ENCODE measurements at places on chromosomes 3 and 15.

GRCh38 chr3:152458376-152459117, 189.8 kb downstream of the MBNL1 start:
- no peak for DNase-seq

GRCh38 chr3:119294696-119295671, 801 bp downstream of the ARHGAP31 start:
- no peak for DNase-seq

GRCh38 chr15:84588053-84588874, 12.5 kb upstream of the ZSCAN2 start:
- DNase-seq, result peak; percentile 57

GRCh38 chr15:77784361-77785292, 151.9 kb upstream of the LINGO1 start:
- DNase-seq, result no peak

GRCh38 chr15:81255315-81255957, 58.8 kb downstream of the IL16 start:
- DNase-seq, result no peak

DNA sequence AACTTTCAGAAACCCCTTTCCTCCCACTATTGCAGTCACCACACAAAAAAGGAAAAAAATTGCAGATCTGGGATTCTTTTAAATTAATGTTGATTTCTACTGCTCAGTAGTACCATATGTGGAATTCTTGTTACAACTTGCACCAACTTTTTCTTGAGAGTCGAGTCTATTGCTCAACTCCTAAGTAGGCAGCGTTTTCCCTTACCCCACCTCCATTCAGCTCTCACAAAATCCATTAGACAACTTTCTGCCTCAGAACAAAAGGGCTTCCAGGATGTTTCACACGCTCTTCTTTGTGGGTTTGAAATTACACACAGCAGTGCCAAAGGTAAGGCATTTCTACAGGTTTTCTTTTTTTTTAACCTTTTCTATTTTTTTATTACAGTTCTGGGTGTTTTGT, 179.5 kb downstream of the ANXA2 start:
- DNase-seq, result no peak

DNA sequence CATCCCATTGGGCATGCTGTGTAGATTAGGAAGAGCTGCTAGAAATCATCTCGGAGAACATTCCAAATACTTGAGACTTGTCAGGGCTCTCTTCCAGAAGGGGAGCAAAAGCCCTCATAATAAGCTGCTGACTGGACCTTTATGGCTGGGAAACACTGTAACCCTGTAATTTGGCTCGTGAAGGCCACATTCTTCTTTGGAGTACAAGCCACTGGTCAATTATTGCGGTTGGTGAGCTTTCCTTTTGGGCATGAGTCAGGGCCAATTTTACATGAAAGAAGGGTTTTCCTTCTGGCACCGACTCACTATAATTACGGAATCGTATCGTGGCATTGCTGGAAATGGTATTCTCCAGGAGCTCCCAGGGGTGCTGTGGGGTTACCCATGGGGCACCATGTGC, 434.5 kb upstream of the RGMA start:
- DNase-seq, result peak; percentile 28

DNA sequence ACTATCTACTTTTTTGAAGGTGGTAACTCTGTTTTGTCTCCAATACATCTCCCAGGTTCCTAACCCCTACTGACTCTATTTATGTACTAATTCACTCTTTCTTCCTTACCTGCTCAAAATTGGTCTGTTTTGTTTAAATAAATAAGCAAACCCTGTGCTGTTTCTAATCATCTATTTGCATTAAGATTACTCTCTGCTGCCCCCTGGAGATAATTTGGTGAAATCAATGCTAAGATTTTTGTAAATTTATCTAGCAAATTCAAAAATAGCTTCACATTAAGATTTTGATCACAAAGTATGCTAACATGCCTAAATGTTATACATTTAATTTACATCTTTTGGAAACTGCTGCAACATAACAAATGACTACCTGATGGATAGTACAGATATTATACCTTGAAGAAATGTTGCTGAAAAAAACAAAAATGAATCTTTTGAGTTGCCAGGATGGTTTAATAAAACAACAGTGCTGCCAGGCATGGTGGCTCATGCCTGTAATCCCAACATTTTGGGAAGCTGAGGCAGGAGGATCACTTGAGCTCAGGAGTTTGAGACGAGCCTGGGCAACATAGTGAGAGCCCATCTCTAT, 4.4 kb upstream of the CD200R1 start:
- peak; percentile 67 for DNase-seq

GRCh38 chr3:32428092-32429068, 36.7 kb downstream of the CMTM7 start:
- DNase-seq, result no peak

DNA sequence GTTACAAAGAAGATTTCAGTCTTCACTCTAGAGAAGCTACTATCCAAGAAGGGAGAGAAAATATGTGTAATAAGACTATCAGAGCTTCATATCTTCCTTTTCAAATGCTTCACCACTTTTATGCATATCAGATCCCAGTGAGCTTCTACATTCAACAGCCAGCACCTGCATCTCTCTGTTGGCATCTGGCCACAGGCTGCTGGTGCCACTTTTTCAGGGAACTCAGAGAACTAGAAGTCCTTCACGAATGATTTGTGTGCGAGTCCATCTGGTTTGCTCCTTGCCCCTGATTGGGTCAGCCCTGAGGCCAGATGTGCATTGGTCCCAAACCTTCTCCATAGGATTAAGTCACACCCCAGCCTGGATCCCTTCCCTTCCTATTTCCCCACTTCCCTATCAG, 22.1 kb downstream of the SNTN start:
- DNase-seq, result peak; percentile 49

- no peak for DNase-seq
Measured at GRCh38 chr15:98994892-98995291, 12.7 kb downstream of the PGPEP1L start.

- DNase-seq, result no peak
Measured at GRCh38 chr15:39172380-39173281, 408.2 kb upstream of the THBS1 start.

DNA sequence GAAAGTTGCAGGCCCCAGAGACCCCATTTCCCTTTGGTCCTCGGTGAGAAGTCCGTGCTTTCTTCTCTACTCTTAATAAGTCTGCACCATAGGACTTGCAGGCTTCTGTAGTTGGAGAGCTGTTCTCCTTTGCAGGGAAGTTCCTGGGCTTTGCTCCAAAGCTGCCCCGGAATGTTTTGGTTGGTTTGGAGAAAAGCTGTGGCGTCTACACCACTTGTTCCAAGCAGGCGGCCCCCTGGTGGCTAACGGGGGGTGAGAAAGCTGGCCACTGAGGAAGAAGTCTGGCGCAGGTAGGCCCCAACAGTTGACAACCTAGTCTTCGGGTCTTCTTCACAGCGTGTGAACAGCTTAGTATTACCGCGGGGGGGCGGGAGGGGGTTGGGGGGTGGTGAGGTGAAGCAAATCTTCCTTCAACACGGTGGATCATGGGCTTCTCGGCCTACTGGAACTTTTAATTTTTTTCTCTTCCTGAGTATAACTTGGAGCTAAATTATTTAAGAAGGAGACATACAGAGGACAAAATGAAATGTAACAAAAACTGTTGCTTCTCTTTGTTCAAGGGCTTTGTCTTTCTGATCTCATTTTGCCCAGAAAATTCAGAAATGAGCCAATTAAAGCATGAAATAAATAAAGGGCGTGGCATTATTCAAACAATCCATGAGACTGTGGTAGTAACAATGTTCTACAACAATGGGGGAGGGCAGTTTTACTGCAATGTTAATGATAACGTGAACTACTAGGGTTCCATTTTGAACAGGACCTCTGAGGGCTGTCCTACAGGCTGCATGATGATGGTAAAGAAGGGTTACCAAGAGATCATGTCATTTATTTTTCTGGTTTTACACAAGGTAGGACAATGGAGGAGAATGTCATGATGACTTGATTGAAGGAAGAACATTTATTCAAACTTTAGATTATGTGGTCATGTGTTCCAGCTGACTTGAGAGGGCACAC, 2.2 kb upstream of the THRB start:
- no peak for DNase-seq

DNA sequence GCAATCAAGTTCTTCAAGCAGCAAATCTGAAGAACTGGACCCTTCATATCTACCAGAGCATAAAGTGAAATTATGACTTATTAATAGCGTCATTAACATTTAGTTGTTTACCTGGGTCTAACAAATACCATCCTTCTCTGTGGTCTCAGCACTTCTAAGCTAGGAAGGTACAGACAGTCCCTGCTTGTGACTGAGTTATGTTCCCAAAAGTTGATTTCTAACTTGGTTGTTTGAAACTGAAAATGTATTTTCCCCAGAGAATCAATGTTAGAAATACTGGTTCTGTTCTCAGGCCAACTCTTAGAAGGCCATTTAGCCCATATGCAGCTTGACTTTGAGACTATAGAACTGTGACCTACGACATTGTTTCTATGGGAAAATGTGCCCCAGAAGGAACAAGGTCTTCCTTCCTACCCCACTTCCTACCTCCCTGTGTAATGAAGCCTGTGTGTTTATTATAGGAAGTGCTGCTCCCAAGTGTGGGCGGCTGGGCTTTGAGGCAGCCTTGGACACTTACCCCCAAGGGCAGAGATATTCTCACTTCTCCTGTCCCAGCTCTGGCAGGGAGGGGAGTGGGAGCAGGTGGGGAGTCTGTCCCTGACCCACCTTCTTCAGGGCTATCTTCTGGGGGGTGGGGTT, 12.2 kb upstream of the MAPK6 start:
- DNase-seq, result no peak

GRCh38 chr3:55160241-55160983, 232.6 kb upstream of the LRTM1 start:
- no peak for DNase-seq

GRCh38 chr3:114449271-114450007, 155.6 kb downstream of the TIGIT start:
- no peak for DNase-seq

- DNase-seq, result no peak
Measured at GRCh38 chr15:65887565-65887964, 18.3 kb downstream of the RAB11A start.

DNA sequence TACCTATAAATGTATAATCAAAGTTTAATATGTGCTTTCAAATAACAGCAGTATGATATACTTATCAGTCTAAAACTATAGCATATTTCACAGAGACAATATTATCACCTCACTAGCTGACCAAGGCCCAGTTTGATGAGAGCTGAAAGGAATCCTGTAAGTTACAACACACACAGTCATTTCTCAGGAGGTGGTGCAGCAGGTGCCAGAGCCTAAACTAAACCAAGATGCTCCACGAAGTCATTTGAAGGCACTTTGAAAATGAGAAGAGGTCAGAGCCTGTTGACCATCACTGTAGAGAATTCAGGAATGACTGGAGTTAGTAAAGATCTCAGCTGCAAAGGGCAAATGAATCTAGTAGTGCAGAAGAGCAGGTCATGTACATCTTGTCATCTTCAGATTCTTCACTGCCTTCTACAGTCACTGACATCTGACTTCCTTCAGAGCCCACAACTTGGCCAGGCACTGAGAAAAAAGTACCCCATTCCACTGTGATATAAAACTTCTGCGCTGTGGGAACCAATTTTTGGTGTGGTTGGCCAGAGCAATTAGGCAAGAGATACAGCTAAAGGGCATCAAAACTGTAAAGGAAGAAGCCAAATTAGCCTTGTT, 7.9 kb downstream of the GBE1 start:
- DNase-seq, result no peak

GRCh38 chr3:54026543-54026942, 95.8 kb upstream of the CACNA2D3 start:
- DNase-seq, result peak; percentile 33

DNA sequence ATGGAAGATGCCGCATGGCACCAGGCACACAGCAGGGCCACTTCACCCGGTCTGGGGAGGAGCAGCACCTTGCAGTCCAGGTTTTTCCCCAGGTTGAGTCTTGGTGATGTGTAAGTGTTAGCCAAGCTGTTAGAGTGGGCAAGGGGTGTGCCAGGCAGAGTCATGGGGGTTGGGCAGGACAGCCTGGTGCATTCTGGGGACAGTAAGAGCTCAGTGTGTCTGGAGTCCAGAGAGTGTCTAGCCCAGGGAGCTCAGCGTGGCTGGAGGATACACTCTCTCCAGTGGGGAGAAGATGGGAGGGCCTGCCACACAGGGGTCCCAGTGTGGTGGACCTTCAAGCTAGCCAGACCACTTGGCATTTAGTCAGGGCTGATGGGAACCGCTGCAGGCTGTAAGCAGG, 87.4 kb downstream of the AAGAB start:
- no peak for DNase-seq

DNA sequence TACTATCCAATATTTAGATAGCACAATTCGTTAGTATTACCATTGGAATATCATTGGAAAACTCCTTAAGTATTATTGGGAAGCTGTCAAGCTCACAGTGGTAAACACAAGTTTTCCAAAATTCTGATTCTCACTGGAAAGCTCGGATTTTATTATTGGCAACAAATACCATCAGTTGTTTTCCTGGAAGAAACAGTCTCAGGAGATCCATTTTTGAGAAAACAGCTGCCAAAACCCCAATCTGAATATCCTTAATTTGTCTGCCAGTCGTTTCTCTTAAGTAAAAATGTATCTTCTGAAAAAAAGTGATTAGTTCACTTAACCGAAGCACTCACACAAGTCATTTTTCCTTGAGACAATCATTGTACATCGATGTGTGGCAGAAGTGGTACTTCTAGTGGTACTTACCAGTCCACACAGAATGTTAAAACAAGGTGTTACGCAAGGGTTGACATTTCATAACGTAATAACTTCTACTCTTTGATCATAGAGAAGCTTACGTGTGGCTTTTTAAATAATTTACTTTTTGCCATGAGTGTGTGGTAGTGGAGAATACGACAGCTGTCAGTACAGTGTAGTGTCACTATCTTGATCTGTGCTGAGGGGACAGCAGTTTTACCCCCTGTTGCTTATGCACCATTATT, 74.9 kb downstream of the FAM43A start:
- no peak for DNase-seq

GRCh38 chr15:42279234-42279723, 6.0 kb upstream of the TMEM87A start:
- no peak for DNase-seq

DNA sequence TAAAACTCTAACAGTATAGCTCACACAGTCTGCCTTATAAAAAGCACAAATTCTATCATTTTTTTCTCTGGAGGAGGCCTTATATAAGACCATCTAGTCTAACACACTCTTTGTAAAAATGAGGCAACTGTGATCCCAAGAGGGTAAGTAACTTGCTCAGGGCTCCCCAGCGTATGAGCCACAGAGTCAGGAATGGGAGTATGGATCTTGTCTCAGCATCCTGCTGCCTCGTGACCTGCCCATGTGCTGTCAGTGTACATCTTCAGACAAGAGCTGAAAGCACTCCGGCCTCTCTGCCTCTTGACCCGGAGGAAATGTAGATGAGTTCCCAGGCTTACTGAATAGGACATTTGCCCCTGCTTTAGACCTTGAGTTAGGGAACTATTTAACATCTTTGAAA, 28.4 kb upstream of the MEF2A start:
- no peak for DNase-seq

DNA sequence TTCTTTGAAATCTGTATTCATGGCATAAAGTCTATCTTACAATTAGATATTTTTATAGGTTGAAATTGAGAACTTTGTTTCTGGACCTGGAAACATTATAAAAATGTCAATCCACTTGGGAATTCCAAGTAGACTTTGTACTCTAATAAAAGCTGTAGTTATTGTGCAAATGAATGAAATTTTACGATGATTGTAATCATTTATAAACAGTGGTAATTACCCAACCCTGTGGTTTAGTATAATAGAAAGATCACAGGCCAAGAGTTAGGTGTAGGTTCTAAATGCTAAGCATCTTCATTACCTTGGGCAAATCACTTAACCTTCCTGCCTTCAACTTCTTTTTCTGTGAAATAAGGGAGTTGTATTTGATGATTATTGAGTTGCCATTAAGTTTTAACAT, 13.2 kb upstream of the SLC7A14 start:
- no peak for DNase-seq
